GM23248 (cell line): ENCODE measurements at places on chromosomes 12 and 14. TPM values are rescaled to one million over a fixed set of nuclear protein-coding genes. Genes with fewer than 3 reads are reported as not detected.

The OASL gene
- 0.54 TPM in 1 of 2 replicates, not detected in the other for total RNA-seq

DNA sequence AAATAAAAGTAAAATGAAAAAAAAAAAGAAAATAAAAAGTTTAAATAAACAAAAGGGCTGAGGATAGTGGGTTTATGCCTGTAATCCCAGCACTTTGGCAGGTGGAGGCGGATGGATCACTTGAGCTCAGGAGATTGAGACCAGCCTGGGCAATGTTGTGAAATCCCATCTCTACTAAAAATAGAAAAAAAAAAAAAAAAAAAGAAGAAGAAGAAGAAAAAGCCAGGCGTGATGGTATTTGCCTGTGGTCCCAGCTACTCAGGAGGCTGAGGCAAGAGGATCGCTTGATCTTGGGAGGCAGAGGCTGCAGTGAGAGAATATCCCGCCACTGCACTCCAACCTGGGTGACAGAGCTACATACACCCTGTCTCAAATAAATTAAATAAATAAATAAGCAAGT is 3.9 kb downstream of the TAOK3 start:
- DNase-seq: no peak

DNA sequence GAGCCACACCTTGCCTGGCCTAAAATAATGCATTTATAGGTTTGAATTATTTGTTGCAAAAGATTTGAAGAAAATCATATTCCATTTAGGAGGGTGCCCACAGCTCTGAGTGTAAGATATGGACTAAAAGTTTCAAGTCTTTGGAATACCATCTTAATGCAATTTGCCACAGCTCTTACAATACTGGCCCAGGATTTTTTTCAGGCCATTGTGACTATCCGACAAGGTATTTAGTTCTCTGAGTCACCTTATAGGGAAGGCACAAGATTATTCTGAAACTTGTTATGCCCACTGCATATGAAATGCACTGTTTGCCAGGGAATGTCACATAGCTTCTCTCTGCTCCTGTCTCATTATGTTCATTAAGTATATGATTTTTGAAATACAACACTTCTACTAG is 29.6 kb upstream of the SLC6A13 start:
- DNase-seq: peak; percentile 73

GRCh38 chr12:12563290-12563928 is 746 bp upstream of the DUSP16 start:
- peak; percentile 52 for DNase-seq

The CCDC175 gene
- total RNA-seq: not detected in 2 replicates

DNA sequence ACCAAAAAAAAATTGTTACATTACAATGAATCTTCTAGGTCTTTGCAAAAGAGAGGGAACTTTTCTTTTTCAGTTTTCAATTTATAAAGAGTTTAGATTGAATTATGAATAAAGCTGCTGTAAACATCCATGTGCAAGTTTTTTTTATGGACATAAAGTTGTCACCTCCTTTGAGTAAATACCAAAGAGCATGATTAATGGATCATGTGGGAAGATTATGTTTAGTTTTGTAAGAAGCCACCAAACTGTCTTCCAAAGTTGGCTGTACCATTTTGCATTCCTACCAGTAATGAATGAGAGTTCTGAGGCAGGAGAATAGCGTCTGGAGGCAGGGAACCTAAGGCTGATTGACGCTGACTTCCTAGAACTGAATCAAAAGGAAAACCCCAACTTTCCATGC is 30.2 kb downstream of the LEMD3 start:
- no peak for DNase-seq

DNA sequence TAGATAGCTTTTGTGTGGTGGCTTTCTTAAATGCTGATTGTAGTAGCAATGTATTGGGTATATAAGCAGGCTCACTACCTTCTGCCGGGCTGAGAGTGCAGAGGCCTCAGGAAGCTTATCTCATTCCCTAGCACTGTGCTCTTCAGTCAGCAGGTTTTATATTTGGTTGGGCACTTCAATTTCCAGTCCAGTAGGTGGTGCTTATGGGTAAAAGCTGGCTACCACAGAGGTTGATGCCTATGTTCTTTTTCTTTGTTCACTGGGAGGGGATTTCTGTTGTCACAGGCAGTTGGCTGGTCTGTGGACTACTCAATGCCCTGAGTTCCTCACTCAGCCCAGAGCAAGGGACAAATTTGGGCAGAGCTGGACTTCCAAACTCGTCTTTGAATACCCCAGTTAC is 43.0 kb upstream of the GLIPR1 start:
- peak; percentile 54 for DNase-seq

The FAM181A gene
- total RNA-seq: not detected in 2 replicates

DNA sequence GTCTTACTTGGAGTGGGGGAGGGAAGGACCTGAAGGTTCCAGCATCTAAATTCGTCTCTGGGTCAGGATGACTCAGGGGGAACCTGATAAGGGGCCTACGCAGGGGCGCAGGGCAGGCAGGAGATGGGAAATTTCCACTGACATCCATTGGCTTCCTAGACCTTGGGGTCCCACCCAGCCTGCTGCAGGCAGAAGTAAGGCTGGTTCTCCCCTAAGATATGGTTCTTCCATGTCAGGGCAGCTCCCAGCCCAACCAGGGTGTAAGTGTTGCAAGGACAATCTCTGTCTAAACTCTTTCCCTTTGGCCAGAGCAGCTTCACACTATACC is 2.1 kb upstream of the NDRG2 start:
- DNase-seq: no peak

The PMEL gene
- total RNA-seq: 0.13 and 2.3 TPM in 2 replicates

The GARIN6 gene
- total RNA-seq: not detected in 2 replicates

The MGAT4C gene
- total RNA-seq: not detected in 2 replicates
